ENCODE measurements at places on chromosomes 2 and 18.

GRCh38 chr2:239469106-239469960 is 68.5 kb upstream of the HDAC4 start:
- no peak for DNase-seq

DNA sequence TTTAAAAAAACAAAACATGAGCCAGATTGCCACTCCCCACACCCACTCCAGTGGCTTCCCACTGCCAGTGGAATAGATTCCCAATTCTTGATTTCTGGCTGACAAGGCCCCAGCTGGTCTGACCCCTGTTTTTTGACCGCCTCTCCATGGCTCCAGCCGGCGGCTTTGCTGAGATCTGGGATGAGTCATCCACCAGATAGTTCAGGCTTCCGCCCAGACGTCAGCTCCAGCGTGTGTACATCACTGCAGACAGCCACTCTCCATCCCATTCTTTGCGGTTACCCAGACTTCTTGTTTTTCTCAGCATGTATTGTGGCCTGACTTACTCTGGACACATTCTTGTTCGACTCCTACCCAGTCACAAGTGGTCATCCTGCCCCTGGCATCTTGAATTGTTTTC is 227.9 kb downstream of the GBX2 start:
- DNase-seq: no peak

- DNase-seq: no peak
Measured at GRCh38 chr2:165058476-165059265, 103.3 kb upstream of the SLC38A11 start.

DNA sequence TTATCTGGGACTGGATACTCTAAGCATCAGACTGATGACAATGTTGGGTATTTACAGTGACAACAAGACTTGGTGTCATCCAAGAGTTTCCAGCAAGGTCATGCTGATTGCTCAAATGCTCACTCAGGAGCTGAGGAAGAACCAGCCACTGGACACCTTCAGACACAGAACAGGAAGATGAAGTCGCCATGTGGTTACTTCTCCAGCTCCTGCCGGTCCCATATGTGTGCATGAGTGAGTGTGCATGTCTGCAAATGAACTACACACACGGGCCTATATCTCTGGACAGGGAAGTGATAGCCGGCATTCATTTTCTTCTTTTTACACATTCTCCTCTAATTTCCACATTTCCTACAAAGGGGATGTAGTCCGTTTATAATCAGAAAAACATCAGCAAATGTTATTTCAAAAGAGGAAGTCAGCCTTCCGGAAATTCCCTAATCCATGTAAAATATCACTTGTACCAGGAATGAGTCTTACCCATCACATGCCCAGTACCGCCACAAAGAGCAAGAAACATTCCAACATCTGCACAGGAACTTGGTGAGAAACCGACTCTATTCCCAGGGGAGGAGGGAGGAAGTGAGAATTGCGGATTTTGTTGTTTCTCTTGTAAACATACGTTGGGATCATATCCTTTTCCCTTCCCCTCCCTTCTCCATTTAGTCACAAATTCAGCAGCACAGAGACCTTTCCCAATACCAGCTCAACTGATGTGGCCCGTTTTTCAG is 10.8 kb downstream of the RFX8 start:
- DNase-seq: no peak

DNA sequence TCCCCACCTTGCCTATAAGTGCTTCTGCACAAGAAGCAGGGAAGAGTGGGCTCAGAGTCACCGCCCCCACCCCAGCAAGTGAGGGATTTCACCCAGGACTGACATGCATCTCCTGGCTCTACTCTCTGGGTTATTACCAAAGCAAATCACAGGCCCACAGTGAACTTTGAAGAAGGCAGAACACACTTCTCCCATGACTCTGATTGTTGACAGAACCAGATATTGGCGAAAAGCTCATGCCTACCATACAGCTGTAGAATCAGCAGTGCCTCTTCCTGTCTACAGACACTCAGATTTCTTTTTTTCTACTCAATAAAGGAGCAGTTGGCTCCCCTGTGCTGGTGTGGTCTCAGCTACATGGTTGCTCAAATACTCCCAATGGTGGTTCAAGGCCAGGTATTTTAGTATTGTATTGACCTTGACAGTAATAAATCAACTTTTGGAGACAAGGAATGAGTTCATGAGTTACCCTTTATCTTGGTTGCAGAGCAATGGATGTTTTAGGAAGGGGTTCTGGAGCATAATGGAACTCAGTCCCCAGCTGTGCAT is 512.9 kb upstream of the ID2 start:
- DNase-seq: no peak

DNA sequence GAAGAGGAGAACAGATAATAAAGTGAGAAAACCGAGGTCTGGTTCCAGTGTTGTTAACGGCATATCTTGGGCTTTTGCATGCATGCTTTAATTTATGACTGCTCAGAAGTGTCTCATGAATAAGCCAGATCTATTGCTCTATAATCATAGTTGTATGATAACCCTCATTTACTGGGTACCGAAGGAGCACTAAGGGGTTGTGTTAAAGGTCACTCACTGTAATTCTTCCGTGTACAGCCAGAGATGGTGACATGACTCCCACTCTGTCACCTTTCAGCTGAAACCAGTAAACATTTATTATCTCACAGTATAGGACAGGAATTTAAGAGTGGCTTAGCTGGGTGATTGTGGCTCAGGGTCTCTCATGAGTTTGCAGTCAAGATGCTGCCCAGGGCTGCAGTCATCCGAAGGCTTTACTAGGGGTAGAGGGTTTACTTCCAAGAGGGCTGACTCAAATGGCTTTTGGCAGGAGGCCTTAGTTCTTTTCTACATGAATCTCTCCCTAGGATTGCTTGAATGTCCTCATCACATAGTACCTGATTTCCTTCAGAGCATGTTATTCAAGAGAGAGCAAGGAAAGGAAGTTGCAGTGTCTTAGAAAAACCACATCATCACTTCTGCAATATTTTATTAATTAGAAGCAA is 107.0 kb downstream of the NAB1 start:
- DNase-seq: no peak

DNA sequence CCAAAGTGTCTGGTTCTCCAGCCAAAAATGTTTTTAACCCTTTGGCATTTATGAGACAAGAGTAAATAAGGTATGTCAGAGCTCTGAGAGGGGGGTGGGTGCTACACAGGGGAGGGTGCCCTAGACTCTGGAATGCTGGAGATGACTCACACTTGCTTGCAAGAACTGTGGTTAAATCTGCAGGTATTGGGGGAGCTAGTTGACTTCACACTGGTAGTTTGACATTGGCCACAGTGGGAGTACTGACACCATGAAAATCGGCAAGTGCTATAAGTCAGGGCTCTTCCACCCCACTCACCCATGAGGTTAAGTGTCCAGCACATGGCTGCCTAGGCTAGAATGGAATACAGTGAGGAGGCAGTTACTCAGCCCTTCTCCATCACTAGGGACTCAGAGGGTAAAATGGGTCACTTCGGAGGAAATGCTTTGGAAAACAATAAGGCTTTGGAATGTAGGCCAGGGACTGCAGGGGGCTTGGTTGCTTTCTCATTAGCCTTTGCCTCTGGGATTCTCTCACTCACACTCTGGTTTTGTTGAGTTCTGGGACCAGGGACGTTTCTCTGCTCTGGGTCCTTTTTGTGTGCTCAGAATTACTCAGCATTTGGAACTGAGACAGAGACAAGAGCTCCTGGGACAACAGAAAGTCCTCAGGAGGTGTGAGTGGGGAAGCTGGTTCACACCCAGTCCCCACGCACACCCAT is 91.6 kb downstream of the ACKR3 start:
- no peak for DNase-seq

DNA sequence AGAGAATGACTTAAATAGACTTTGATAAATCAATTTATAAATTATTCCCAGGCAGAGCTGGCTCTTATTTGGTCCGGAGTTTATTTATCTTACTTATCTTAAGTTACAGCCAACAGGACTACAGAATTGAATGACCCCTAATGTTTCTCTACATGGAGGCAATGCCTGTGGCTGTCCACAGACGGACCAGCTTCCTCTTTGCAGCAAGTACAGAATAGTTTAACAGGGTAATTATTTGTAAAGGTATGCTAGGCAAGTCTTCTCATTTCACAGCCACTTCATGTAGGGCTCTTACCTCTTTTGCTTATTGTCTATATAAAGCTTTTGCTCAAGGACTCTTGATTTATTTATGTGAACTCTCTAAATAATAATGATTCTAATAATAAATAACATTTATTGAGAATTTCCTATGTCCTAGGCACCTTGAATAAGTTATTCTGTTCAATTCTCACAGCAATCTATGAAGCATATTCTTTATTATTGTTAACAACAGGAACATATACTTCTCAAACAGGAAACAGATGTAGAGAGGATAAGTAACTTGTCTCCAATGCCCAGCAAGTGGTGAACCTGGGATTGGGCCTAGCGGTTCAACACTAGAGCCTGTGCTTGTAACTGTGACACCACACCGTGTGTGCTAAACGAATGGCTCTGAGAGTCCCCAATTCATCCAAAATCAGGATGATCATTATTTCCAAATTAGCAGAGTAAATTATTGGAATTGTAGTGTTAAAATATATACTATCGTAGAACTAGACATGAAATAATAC is 58.8 kb upstream of the NXPH2 start:
- DNase-seq: no peak

DNA sequence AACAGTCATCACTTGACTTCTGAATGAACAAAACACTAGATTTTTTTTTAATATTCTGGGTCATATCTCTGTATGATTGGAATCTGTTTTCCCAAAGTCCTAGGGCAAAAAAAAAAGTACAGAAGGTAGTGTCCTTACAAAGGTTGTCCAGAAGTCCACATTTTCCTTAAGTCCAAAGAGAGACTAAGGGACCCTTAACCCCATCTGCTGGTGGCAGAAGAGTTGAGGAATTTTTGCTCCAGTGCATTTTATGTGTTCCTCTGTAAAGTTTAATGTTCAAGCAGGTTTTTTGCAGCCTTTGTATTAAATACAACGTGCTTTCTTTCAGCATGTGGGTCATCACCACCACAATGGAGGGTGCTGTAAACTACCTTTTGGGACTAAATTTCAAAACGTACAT is 215.9 kb downstream of the SP3 start:
- DNase-seq: no peak

DNA sequence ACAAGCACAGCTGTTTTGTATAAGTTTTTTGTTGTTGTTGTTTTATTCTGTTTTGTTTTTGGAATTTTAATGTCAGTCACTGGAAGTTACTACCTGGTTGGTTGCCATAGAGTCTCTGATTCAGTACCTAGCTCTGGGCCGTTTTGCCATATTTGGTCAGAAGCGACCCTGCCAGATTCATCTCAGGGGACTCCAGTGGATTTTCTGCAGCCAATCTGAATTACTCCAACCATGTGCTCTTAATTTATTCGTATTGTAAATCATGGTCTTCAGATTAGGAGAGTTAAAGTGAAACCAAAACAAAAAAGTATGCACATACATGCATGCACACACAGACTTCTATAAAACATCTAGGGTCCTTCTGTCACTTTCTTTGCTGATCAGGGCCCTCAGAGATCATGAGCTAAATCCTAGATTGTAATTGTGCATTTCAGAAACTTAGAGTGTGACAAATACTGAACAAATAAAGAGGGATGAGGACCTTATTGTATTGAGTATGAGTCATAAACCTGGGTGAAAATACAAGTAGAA is 317.4 kb upstream of the UBE2E3 start:
- no peak for DNase-seq

GRCh38 chr2:27980242-27980641 is 89.7 kb downstream of the BABAM2 start:
- DNase-seq: no peak

GRCh38 chr2:108586631-108587030 is 52.4 kb downstream of the LIMS1 start:
- DNase-seq: no peak

DNA sequence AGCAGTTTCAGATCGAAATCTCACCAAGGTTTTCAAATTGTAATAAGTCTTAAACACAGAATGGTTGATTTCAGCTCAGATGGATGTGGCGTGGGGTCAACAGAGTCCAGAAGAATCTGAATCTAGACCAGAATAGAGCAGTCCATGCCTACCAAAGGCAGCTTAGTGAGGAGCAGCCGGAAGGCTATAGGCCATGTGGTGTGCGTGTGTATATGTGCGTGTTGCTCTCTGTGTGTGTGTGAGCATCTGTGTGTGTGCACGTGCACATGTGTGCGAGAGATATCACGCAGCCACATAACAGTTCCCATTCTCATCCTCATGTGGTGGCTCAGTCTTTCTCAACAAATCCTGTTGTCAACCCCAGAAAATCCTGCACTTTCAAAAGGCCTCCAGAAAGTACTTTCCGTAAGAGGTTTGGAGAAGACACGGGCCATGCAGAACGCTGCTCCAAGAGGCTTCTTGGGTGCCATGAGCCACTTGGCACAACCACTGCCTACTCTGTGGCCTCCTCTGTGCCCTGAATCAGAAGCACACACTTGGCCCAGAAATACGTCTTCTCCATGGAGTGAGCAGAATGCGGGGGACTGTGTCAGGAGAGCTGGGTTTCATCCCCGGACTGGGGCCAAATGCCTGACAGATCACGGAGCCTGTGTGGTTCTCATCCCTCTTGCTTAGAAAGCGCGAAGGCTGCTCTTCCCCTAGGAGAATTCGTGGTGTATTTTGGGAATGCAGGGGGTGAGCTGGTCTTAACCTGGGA is 67.3 kb downstream of the ACKR3 start:
- DNase-seq: no peak

GRCh38 chr2:198100346-198100745 is 296.0 kb downstream of the PLCL1 start:
- DNase-seq: no peak
